Motor neuron (in vitro differentiated cells): ENCODE measurements at places on chromosomes 2 and 18. TPM values are rescaled to one million over a fixed set of nuclear protein-coding genes. Genes with fewer than 3 reads are reported as not detected.

Gene GLI2
- 0.38 and 0.45 TPM in 2 replicates for total RNA-seq

Gene MOGAT1
- total RNA-seq, result not detected in 2 replicates

Gene NT5DC4
- total RNA-seq, result 1.8 TPM in 1 of 2 replicates, not detected in the other

Gene TMEM247
- total RNA-seq, result not detected in 2 replicates

Gene SPP2
- 0.41 TPM in 1 of 2 replicates, not detected in the other for total RNA-seq

Gene CRYGD
- total RNA-seq, result 0.64 and 0.75 TPM in 2 replicates

Gene KDM3A
- 32.2 and 33.5 TPM in 2 replicates for total RNA-seq

Gene ASPRV1
- 1.4 and 2.1 TPM in 2 replicates for total RNA-seq

Gene MYOM1
- 1.0 and 1.6 TPM in 2 replicates for total RNA-seq

Gene CROCC2
- 0.83 TPM in 1 of 2 replicates, not detected in the other for total RNA-seq

Gene GATA6
- not detected in 2 replicates for total RNA-seq

Gene TEKT4
- 0.35 TPM in 1 of 2 replicates, not detected in the other for total RNA-seq

Gene UGGT1
- total RNA-seq, result 38.2 and 43.7 TPM in 2 replicates

Gene TNFAIP6
- 11.2 and 16.0 TPM in 2 replicates for total RNA-seq

Gene CIB4
- not detected in 2 replicates for total RNA-seq

Gene RGPD5
- 29.0 and 35.4 TPM in 2 replicates for total RNA-seq

Gene INHA
- total RNA-seq, result 0.50 and 0.71 TPM in 2 replicates

Gene ALK
- 0.49 and 0.69 TPM in 2 replicates for total RNA-seq
